ENCODE measurements at places on chromosomes 4 and X.

GRCh38 chrX:101287402-101287801 lies 3.7 kb downstream of the TAF7L start:
- DNase-seq = no peak

DNA sequence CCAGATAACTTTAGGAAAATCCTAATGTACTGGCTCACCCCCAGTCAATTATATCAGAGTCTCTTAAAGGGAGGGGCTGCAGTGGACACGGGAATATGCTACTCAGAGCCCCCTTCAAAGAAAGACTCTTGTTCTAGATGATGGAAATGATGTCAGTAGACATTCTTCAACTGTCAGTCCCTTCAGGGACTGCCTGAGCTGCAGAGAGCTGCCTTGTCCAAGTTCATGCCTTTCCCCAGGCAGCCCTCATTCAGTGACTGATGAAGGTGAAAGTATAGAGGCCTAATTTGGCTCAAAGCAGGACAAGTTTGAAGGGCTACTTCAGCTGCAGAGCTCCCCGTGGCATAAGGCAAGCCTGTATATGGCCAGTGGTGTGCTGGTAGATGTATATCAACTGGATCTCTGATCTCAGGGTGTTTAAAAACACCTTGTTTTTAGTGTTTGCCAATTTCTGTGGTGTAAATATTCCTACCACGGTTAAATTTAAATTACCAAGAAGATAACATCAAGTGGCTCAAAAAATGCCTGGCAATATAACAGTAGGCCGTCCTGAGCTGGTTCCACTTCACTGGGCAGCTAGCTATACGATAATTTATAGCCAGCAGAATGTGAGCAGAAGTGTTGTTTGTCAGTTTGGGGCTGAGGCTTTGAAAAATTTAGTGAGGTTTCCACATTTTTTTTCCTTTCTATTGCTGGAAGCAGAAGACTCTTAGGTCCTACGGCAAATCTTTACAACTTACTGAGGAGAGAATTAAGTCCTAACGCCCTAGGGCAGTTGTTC lies 748.8 kb upstream of the FTHL17 start:
- DNase-seq = no peak

DNA sequence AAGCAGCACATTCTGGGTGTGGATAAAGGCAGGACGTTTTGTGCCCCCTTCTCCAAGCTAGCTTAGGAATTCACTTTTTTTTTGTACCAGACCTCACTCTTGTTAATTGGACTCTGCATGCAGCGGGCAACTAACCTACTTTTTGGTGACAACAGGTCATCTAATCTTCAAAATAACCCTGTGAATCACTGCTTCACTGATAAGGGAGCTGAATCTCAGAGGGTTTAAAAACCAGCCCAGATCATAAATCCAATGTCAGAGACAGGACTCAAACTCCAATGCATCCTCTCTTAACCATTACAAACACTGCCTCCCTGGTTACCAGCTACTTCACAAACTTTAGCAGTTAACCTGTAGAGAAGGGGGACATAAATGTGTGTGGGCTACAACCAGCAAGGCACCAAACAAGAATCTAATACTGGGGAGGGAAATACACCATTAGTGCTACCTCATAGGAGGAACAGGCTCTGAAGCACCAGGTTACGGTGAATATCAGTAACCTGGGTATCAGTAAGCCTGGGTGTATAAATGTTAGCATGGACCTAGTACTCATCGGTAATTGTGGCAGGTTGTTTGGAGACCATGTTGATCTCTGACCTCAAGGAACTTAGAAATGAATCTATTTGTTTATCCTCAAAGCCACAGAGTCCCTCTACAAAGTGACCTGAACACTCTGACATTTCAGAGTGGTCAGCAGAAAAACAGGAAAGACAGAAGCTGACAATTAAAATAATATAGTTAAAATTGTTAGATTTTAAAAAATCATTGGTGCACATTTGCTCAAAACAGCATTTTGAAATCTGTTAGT lies 2.6 kb downstream of the TIFA start:
- no peak for DNase-seq

DNA sequence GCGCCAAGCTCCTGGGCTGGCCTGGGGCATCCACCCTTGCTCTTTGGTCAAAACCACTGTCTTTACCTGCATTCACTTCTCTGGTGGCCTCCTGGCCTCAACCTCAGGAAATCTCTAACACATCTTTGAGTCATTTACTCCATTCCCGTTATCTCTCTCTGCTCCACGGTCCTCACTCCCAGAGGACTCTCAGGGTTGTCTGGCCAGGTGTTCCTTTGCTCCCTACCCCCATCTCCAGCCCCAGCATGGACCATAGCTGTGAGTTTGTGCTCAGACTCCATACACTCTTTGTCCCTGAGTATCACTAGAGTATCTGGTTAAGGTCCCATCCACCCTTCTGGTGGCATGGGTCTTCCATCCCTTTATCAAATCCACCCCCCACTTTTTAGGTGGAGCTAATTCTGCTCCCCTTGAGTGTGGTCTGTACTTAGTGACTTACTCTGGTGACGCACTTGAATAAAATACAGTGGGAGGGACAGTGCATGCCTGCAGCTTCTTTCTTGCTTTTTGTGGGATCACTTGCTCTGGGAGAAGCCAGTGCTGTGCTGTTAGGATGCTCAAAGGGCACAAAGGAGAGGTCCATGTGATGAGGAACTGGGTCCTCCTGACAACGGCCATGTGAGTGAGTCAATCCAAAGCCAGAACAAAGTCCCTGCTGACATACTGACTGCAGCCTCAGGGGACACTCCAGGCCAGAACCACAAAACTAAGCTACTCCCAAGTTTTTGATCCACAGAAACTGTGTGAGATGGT lies 44.3 kb downstream of the IGFBP7 start:
- DNase-seq = no peak

GRCh38 chrX:53550756-53551463 lies 116.7 kb upstream of the HSD17B10 start:
- no peak for DNase-seq

GRCh38 chr4:153261461-153261860 lies 57.2 kb downstream of the TRIM2 start:
- DNase-seq = no peak
